ENCODE measurements at places on chromosomes 2 and 18. TPM values are rescaled to one million over a fixed set of nuclear protein-coding genes. Genes with fewer than 3 reads are reported as not detected.

DNA sequence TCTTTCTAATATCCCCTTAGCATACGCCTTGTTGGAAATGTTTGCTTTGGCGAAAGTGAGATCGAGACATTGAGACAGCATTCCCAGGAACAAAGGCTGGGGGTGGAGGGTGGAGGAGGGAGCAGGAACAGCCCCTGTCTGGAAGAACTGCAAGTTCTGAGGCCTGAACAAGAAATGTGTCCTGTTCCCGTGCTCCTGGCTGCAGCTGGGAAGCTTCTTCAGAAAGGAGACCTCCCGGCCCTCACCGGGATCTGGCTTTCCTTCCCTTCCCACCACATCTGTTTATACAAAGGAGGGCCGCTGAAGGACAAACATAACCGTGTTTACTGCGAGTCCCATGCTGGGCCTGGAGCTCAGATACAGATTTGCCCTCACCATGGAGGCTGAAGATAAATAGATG lies 35.9 kb downstream of the AFF3 start:
- DNase-seq = no peak

DNA sequence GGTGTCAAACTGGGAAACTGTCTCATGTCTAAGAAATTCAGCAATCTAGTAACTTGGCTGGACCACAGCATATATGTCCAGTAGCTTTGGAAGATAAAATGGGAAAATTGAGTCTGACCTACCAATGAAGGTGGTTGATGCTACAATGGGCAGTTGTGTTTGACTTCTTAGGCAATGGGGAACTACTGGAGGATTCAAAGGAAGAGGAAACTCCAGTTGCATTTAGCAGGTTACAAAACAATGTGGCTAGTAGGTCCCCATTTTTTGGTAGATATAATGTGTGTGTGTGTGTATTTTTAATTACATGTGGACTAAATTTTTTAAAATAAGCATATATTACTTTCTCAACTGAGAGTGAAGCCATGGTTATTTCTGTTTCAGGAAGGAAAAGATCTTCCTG lies 427.7 kb downstream of the NBAS start:
- no peak for DNase-seq

DNA sequence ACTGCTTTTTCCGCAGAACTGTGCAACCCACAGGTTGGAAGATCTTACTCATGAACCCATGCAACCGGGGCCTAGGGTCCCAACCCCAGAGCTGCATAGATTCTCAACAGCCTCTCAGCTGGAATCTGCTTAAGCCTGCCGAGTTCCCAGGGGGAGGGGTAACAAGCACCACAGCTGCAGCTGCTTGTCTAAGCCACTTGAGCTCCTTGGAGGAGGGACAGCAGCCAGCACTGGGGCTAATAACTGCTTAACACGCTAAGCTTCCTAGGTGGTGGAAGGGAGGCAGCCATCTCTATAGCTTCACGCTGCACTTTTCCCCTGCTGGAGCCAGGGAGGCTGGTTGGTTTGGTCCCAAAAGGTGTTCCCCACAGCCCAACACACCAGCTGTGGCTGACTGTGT lies 311.6 kb downstream of the DSC3 start:
- DNase-seq = no peak

Gene ASB18
- 8.3 TPM for polyA plus RNA-seq

Gene CD8B2
- polyA plus RNA-seq = 0.04 TPM

Gene PJVK
- 6.2 TPM for polyA plus RNA-seq

Gene PRKD3
- 27.3 TPM for polyA plus RNA-seq

Gene HOXD10
- 0.24 TPM for polyA plus RNA-seq

DNA sequence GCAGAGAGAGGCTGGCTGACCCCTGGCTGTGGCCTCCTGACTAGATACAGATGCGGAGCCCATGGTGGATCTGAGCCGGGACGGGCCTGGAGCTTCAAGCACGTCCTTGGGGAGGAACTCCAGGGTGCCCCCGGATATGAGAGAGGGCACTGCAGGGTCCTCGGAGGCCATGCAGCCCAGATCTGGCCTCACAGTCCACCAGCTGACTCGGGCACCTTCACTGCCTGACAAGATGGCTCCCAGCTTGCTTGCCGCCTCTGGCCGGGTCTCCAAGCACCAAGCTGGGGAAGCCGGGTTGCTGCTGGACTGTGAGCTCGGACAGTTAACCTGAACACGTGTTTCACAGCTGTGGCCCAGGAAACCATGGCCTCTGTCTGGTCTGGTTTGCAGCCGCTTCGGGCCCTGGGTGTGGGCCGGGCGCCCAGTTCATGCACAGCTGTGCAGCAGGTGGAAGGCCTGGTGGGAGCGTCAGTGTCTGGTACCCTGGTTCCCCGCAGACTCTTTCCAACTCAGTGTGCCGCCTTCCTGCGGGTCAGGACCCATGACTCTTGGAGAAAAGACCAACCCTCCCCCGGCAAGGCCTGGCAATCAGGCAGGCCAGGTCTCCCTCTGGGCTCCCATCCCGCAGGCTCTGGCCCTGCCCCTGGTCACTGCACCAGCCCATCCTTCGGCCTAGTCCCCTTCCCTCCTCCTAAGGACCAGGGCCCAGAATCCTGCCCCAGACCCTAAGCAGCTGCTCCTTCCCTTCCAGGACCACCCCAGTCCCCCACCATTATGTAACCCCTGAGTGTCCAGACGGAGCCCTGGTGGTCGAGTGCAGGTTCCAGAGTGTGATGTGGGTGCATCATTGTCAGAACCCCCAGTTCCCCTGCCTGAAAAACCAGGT lies 74.6 kb upstream of the OTOS start:
- no peak for DNase-seq

Gene PMS1
- polyA plus RNA-seq = 27.7 TPM

- no peak for DNase-seq
Measured at GRCh38 chr2:233679196-233679595, 2.5 kb upstream of the UGT1A7 start.

GRCh38 chr18:67133669-67134068 lies 382.9 kb downstream of the DSEL start:
- DNase-seq = no peak

Gene TFCP2L1
- 0.09 TPM for polyA plus RNA-seq

Gene ARHGEF33
- 1.5 TPM for polyA plus RNA-seq

DNA sequence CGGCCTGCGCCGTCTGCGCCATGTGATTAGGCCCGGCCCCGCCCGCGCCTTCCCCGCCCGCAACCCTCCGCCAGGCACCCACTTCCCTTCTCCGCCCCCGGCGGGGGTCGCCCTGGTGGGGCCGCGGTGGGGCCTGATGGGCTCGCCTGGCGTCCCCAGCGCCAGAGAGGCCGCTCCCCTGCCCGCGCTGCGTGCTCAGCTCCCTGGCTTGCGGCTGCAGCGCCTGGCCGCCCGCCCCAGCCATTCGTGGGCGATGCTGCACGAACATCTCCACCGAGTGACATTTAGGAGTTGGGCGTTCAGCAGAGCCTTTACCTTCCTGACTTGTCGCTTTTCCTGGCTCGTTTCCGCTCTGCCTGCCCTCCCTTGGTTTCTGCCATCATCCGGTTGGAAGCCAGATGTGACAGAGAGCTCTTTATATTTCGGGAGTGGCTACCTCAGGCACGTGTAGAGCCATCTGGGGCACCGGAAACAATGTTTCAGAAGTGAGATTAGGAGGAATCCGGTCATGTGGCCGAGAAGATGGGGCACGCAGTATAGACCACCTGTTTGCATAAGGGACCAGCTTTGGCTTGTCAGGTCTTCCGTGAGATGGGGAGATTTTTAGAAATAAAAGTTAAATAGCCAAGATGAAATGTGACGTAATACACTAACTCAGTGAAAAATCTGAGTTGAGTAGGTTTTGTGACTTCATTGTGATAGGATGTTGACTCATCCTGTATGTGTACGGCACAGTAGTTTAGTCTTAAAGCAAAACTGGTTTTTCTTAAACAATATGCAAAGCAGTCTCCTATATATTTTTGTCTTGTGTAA lies 1.2 kb downstream of the GLS start:
- no peak for DNase-seq

DNA sequence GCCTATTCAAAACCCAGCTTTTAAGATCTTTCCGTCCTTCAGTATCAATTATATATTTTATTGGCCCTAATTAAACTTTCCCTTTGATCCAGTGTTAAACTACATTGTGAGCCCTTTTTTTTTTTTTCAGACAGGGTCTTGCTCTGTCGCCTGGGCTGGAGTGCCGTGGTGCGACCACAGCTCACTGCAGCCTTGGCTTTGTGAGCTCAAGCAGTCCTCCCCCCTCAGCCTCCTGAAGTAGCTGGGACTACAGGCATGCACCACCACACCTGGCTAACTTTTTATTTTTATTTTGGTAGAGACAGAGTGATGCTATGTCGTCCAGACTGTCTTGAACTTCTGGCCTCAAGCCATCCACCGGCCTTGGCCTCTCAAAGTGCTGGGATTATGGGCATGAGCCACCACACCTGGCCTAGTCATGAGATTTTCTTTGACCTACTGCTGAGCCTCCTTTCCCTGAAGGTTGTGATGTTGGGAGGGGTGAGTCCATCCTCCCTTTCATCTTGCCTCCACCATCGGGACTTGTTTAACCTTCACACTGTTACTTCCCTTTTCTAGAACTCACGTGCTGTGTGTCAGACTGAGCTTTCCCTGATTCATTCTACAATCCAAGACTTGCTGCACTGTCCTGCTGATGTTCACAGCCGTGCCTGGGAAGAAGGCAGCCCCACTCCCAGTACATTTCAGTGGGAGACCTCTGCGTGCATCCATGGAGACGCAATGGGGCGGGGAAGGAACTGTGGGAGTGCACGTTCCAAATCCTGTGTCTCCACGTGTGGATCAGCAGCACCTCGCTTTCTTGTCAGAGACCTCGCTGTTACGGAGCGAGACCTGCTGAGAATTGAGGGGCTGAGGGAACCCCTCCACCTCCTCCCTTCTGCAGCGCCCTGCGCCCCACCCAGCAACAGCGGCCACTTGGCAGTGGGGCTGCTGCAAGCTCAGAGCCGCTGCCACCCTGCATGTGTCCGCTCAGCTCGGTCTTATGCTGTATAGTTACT lies 10.8 kb downstream of the OXER1 start:
- DNase-seq = no peak

Gene TLX2
- not detected for polyA plus RNA-seq

DNA sequence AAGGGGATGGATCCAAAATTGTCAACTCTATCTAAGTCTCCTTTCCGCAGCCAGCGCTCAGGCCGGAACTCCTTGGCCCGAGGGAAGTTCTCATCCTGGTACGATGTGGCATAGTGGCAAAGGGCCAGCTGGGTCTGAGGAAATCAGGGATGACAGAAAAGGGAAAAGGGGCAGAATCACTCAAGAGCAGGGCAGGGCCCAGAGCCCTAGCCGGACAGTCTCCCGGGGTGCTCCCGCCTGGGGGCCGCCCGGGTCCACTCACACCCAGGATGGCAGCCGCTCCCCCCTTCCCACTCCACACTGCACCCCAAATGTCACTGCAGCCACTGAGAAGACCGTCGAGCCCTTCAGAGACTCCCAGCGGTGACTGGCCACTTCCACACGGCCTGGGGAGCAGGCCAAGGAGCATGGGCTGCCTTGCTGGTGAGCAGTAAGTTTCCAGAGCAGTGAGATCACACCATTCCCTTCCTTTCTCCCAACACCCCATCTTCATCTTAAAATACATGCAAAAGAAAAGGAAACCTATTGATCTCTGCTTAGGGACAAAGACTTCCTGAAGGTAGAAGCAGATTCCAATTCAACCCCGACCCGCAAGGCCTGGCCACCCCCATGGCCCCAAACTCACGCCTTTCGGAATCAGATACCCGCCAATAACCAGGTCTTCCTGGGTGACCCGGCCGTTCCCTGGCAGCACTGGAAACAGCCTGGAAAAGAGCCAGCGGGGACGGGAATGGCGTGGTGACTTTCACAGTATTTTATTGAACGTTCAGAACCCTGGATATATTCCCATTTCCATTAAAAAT lies 26.7 kb downstream of the CYP27C1 start:
- DNase-seq = no peak

GRCh38 chr2:43068041-43068533 lies 158.3 kb downstream of the ZFP36L2 start:
- DNase-seq = no peak

DNA sequence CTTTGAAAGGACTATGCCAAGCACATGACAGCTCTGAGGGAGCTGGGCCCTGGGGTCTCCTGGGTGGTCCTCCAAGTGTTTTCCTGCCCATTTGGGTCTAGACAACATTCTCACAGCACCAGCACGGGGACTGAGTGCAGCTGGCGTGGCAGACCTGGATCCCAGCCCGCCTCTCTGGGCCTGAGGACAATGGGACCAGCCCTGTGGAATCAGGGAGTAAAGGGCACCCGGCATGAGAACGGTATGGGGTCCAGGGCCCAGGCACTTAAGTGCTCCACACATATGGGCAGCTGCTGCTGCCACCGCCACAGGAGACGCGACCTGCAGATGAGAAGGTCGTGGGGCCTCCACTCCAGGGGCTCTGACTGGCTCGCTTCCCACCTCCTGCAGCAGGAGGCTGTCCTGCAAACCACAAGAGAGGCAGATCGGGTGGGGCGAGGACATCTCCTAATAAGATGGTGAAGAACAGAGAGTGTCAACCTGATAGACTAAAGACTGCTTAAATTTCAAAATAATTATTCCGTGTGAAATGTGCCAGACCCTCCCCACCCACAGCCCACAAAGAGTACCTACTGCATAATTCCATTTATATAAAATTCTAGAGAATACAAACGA lies 46.3 kb downstream of the FAM178B start:
- DNase-seq = no peak

Gene SERPINB12
- polyA plus RNA-seq = 0.53 TPM

Gene STARD6
- not detected for polyA plus RNA-seq
